ENCODE measurements at places on chromosomes 3 and 15.

GRCh38 chr3:8482960-8483665 is 18.5 kb upstream of the LMCD1 start:
- no peak for DNase-seq

GRCh38 chr3:36906504-36907149 is 38.2 kb downstream of the TRANK1 start:
- no peak for DNase-seq

- DNase-seq: no peak
Observed at GRCh38 chr3:7585052-7585451, 724.1 kb downstream of the GRM7 start.

DNA sequence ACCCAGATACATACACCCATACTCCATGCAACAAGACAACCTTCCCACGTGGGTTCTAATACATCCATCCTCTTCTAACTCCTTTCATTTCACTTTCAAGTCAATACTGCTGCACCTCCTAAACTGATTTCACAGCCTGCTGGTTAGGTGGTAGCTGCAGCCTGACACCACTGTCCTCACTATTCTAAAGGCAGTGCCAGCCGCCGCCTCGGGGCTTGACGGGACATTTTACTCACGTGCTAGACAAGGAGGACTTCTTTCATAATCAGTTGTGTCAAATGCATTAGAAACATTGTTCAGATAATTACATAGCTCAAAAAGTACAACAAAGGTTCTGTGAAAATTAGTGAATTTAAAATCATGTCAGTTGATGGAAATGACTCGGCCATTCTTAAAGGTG is 6.3 kb downstream of the UROC1 start:
- DNase-seq: no peak
